ENCODE measurements at places on chromosomes 1 and 21.

DNA sequence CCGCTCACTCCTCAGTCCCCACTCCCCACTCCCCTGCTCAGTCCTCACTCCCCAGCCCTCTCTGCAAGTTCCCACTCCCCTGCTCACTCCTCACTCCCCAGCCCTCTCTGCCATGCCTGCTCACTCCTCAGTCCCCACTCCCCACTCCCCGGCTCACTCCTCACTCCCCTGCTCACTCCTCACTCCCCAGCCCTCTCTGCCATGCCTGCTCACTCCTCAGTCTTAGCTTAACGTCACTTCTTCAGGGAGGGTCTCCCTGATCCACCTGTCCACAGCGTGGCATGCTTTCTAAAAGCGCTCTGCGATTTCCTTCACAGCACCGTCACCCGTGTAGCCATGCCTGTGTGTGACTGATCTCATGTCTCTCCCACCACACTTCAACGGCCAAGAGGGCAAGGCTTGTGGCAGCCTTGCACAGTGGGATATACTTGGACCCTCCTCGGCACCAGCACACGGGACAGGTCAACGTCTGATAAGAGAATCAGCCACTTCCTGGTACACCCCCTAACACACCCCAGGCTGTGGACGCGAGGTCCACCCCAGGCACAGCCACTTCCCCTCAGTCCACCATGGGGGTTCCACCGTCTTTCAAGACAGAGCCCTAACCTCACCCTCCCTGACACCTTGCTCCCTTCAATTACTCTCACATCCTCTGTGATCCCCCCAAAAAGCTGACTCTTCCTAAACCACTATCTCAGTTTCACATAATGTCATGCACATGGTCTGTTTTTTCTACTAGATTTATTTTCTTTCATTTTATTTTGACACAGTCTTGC is 14.0 kb downstream of the PRDM15 start:
- no peak for DNase-seq

GRCh38 chr21:21366277-21366676 is 368.1 kb downstream of the NCAM2 start:
- DNase-seq = no peak

GRCh38 chr1:22273686-22274681 is 131.1 kb upstream of the WNT4 start:
- no peak for DNase-seq

DNA sequence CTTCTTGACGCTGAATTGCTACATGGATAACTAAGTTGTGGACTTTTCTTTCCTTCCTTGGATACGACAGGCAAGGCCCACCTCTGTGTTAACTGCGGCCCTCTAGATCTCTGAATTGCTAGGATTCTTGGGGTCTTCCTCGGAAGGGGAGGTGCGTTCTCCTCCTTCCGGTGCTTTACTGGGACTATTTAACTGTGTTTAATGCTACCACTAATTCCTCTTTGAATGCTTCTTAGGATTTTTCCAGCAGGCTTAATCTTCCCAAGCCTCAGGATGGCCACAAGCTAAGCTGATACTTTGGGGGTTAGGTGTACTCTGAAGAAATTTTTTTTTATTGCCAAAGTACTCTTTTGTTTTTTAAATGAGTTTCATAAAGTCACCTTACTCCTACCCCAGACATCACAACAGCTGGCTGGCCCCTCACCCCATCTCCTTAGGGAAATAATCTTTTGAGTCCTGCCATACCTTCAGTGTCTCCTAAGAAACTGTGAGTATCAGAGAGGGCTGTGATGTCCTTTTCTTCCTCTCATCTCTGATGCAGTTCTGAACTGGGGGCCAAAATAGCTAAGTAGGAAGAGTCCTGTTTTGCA is 21.4 kb downstream of the KIRREL1 start:
- peak; percentile 83 for DNase-seq

DNA sequence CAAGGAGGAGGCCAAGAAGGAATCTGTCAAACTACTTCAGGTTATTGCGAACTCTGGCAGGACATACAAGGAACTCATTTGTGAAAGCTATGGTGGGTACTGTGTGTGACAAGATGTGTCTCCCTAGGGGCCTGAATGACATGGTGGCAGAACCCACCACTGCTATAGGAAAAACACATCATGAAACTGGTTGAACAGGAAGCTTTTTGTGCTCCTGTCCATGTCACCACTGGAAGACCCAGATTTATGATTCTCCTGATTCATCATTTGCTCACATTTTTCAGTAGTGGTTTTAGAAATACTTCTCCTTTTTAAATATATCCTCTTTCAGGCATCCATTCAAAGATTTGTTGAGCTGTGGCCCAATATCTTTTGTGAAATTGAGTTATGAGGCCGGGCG is 23.6 kb downstream of the ARMH1 start:
- DNase-seq = no peak

GRCh38 chr1:163414778-163415177 is 93.0 kb downstream of the NUF2 start:
- DNase-seq = no peak

GRCh38 chr1:235826102-235826854 is 40.4 kb downstream of the LYST start:
- DNase-seq = no peak

GRCh38 chr21:39221997-39222486 is 38.8 kb upstream of the PSMG1 start:
- no peak for DNase-seq

GRCh38 chr1:243903041-243903440 is 53.0 kb upstream of the AKT3 start:
- DNase-seq = no peak

GRCh38 chr1:46764402-46764801 is 34.4 kb upstream of the CYP4B1 start:
- no peak for DNase-seq

DNA sequence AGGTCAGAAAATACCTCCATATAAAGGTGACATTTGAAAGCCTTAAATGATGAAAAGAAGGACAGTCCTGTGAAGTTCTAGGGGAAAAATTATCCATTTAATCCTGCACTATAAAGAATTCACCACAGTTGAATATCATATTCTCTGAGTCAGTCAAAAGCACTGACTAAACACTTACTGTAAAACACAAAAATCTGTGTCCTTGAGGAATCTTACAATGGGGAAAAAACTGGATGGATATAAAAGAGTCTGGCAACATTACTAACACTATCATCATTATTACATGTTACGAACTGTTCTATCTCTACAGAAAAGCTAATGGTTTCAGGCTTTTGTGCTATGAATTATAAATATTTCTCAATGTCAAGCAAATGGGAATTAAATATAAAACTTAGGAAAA is 42.4 kb upstream of the HP1BP3 start:
- no peak for DNase-seq

GRCh38 chr1:167612587-167613385 is 17.2 kb upstream of the RCSD1 start:
- no peak for DNase-seq

- peak; percentile 20 for DNase-seq
Observed at GRCh38 chr1:82837766-82838465, 1037.2 kb downstream of the ADGRL2 start.

- no peak for DNase-seq
Observed at GRCh38 chr1:245060684-245061374, 94.0 kb upstream of the KIF26B start.

DNA sequence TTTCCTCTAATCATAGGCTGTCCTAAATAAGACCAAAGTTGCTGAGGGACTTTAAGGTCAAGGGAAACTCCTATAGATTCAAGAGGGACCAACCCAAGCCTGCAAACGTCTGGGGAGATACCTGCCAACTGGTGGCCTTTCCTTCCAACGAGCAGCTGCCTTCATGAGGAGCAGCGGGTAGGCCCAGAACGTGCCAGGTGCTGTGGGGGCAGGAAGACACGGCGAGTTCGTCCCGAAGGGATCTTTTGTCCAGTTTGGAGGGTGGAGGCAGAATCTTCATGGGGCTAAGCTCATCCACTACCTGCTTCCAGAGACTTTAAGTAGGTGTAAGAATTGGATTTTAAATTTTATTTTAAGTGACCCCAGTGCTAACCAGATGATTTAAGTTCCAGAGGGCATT is 26.0 kb upstream of the SLC26A9 start:
- DNase-seq = no peak

- DNase-seq = no peak
Observed at GRCh38 chr1:150976879-150977694, 2.5 kb upstream of the CERS2 start.

- no peak for DNase-seq
Observed at GRCh38 chr1:159908031-159908940, 8.3 kb upstream of the CFAP45 start.
